ENCODE measurements at places on chromosomes 4 and X. TPM values are rescaled to one million over a fixed set of nuclear protein-coding genes. Genes with fewer than 3 reads are reported as not detected.

GRCh38 chr4:83629945-83630721 is 94.2 kb downstream of the GPAT3 start:
- peak; percentile 53 for DNase-seq

DNA sequence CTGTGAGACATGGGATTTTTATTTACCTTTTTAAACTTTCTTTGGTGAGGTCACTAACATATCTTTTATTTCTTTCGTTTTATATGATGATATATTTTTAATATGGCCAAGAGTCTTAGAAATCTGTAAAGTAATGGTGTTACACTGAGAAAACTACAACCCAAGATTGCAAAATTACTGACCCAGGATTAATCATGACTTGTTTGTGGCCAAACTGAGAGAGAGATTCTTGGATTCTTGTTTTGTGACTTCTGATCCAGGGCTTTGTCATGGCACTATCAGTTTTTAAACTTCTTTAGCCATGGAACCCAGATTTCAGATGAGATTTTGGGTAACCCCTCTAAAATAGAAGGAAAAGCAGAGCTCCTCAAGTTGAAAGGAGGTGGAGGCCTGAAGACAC is 42.0 kb downstream of the SGMS2 start:
- DNase-seq: no peak

The HSFX4 gene
- not detected for total RNA-seq

DNA sequence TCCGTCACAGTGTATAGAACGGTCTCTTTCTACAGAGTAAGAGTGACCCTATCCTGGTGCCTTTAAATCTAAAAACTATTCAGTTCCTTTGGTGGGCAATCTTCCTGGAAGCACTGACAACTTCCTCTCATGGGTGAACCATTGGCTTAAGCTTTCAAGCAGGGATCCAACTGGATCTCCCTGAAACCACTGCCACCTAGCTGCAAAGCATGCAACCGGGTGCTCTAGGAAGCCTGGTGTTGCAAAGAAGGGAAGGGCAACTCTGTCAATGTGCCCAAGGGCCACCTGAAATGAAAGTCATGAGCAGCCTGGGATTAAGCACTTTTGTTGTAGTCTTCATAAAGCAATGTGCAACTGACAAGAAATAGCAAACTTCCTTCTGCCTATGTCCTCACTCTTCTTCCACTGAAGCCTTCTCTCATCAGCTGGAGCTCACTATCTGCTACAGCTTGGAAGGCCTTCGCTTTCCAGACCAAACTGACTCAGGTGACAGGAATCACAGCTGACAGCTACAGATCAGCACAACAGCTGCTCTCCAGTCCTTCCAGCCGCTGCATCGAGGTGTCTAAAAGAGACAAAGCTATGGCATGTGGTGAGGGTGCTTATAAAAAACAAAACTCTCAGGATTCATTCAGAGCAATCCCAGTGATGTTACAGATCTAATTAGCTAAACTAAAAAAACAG is 46.1 kb downstream of the SETD7 start:
- DNase-seq: no peak

The GPR119 gene
- total RNA-seq: not detected

DNA sequence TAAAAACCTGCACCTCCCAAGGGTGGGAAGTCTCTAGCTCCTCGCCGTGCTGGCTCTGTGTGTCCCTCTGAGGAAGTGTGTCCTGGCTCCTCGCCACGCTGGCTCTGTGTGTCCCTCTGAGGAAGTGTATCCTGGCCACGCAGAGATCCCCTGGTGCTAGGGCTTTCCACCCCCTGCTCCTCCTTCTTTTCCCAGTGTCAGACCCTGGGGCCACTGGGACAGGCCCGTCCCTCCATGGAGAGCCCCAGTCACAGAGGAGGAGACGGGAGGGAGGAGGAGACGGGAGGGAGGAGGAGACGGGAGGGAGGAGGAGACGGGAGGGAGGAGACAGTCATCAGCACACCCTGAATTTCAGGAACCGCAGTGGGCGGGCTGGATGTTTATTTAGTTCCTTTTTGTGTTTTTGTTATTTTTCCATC is 53.8 kb upstream of the HGFAC start:
- peak; percentile 64 for DNase-seq

- no peak for DNase-seq
Observed at GRCh38 chrX:32985544-32985943, 225.8 kb downstream of the DMD start.

GRCh38 chr4:172844556-172844955 is 324.1 kb upstream of the GALNT7 start:
- no peak for DNase-seq

- no peak for DNase-seq
Observed at GRCh38 chr4:22553560-22553959, 37.7 kb upstream of the ADGRA3 start.

DNA sequence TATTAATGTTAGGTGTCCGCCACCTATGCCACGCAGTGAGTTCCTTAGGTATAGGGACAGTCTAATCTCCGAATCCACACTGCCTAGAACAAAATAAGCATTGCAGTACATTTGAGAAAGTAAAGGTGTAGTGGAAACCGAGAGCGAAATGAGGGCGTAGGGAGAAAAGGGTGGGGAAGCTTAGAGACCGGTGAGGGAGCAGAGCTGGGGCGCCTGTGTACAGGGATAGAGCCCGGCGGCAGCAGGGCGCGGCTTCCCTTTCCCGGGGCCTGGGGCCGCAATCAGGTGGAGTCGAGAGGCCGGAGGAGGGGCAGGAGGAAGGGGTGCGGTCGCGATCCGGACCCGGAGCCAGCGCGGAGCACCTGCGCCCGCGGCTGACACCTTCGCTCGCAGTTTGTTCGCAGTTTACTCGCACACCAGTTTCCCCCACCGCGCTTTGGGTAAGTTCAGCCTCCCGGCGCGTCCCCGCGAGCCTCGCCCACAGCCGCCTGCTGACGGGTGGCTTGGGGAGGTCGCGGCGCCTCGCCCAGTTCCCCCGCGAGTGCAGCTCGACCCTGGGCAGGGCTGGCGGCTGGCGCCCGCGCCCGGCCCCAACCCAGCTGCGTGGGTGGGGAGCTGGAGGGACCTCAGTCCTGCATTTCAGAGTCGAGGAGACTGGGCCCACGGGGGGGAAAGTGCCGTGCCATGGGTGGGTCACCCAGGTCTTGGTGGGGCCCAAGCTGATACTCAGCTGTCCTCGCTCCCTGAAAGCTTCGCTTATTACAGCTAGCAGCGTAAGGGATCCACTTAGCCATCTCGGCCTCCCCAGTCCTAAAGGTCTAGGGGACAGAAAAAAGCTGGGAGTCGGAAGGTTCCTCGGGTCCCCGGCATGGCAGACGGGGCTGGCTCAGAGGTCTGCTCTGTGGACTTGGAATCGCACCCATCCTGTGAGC is at the start of gene ANXA3:
TSS of gene ANXA3 (plus strand) at position 351 of the 932 bp plus-strand sequence. CDS start 2,704 bp downstream, outside the sequence.
- no peak for DNase-seq

The ARR3 gene
- not detected for total RNA-seq

- DNase-seq: no peak
Observed at GRCh38 chrX:47662144-47662657, 3.2 kb upstream of the UXT start.

The F11 gene
- total RNA-seq: not detected

The TCEAL3 gene
- 124 TPM for total RNA-seq

The HAND2 gene
- 33.3 TPM for total RNA-seq

DNA sequence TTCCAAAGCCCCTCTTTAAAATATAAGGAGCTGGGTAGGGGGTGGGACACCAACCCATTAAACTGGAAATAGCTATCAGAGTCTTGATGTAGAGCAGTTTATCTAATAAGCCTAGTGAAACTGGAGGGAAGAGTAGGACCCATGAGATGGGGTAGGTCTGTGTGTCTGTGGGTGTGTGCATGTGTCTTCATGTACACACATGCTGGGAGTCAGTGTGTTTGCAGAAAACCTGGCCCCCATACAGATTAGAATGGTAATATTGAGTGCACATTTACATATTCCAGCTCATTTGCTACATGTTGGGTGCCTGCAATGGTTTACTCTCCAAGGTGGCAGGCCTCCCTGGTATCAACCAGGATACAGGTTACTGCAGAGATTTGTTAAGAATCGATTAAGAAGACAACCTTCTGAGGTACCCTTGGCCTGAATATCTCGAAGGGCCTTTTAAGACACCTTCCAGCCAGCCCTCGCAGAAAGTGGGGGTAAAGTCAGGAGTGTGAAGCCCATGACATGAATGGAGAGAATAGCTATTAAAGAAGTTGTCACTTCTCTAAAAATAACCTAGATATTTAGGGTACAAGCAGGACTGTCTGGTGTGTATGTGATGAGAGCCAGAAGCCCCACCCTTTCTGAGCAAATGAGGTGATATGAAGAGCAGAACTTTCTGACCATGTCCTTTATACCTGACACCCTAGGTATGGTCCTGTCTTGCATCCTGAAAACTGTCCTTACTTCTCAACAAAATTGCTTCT is 75.7 kb upstream of the TEX13D start:
- DNase-seq: no peak

The CT45A2 gene
- not detected for total RNA-seq

The MAGEE1 gene
- total RNA-seq: 4.5 TPM

- no peak for DNase-seq
Observed at GRCh38 chr4:164288578-164288977, 465.4 kb upstream of the SMIM31 start.

DNA sequence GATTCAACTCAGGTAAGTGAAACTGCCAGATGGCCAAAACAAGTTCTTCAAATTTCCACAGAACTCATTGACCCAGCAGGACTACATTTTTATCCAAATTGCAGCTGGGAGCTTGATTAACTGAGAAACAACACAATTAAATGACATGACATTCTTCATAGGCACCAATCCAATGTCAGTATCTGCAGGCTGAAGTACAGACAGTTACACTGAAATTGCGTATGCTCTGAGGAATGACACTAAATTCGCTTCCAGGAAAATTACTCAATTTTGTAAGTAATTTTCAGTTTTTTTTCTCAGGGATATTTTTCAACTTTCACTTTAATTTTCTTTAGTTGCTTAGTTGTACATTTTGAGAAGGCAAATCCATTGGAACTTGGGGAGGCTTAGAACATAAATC is 4.5 kb downstream of the C1GALT1C1 start:
- no peak for DNase-seq

DNA sequence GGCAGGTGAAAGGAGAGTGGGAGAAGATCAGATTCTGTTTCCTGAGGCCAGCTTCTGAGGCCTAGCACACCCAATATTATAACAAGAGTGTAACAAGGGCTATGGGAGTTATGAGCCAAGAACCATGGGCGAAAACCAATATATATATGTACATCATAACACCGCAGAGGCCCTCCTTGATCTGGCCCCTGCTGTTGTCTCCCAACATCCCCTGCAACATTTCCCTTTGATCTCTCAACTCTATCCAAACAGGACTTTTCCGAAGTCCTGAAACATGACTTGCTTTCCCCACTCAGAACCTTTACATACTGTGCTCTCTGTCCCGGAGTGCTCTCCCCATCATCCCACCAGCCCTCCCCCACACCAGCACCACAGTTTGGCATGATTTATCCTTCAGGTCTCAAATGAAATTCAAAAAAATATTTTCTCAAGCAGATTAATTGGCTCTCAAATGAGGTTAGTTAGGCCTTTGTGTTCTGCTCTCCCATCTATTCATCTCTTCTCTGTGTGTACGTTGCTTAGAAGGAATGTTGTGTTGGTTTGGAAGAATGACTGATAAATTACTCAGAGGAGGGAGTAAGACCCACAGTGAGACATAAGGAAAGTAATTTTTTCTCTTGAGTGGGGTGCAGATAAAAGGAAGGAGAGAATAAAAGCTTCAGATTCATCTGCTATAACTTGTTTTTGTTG is 58.1 kb upstream of the SMIM10 start:
- no peak for DNase-seq

DNA sequence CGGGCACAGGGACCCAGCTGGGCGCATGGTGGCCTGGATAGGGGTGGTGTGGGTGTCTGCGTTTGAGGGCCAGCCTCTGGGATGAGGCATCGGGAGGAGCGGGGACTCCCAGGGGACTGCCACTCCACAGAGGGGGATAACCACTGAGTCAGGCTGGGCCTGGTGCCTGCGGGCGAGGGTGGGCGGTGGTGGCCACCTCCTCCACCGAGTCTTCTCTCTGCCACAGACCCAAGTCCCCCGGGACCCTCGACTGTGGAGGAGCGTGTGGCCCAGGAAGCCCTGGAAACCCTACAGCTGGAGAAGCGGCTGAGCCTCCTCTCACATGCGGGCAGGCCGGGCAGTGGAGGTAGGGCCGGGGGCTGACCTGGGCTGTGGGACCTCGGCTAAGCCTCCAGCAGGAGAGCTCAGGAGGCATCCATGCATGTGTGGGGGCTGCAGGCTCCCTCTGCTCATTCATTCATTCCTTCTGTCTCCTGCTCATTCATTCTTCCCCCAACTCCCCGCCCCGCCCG is 26.4 kb downstream of the DOK7 start:
- no peak for DNase-seq

The MND1 gene
- 0.36 TPM for total RNA-seq

The FAM200B gene
- total RNA-seq: 60.0 TPM

The PITX2 gene
- 0.15 TPM for total RNA-seq

DNA sequence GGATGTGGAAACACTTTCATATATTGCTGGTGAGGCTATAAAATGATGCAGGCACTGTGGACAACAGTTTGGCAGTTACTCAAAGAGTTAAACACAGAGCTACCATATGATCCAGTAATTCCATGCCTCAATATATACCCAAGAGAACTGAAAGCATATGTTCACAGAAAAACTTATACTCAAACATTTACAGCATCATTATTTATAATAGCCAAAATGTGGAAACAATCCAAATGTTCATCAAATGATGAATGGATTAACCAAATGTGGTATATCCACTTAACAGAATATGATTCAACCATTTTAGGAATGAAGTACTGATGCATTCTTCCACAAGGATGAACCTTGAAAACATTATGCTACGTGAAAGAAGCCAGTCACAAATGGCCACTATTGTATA is 603.8 kb downstream of the IQCM start:
- no peak for DNase-seq

DNA sequence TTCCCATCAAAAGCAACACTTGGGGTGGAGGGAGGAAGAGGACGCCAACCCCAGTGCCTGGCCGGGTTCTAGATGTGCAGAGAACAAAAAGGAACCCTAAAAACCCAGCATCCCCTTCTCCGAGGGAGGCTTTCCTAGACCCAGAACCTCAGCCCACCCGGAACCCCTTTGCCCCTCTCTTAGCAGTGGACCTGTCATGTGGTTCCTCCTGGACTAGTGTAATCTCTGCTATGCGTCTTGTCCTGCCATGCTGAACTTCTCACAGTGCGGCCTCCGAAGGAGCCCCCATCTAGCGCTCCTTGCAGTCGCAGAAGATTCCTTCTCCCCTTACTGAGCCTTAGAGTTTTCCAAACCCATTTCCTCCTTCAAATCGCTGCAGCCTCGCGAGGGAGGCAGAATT is 1.1 kb upstream of the PRRG3 start:
- no peak for DNase-seq
